ENCODE measurements at places on chromosomes 1 and 21. TPM values are rescaled to one million over a fixed set of nuclear protein-coding genes. Genes with fewer than 3 reads are reported as not detected.
A peak's percentile ranks its signal among the peaks of the same experiment; 100 is the strongest.

The CNR2 gene
- polyA plus RNA-seq: not detected

DNA sequence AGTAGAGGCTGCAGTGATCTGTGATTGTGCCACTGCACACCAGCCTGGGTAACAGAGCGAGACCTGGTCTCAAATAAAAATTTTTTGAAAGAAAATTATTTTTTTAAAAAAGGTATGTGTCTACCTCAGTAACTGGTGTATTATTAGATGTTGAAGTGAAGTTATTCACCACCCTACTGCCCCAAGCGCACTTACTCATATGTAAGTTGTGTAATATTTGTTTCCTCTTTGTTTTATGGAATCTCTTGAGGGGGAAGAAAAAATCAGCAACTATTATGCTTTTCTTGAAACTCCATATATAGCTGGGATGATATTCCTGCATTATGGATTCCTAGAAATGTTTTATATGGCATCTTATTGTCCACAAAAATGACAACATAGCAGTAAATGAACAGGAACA lies 21.3 kb downstream of the RBM15 start:
- DNase-seq: no peak

- peak; percentile 94 for DNase-seq
Observed at GRCh38 chr1:27556781-27557595, 47.0 kb downstream of the AHDC1 start.

DNA sequence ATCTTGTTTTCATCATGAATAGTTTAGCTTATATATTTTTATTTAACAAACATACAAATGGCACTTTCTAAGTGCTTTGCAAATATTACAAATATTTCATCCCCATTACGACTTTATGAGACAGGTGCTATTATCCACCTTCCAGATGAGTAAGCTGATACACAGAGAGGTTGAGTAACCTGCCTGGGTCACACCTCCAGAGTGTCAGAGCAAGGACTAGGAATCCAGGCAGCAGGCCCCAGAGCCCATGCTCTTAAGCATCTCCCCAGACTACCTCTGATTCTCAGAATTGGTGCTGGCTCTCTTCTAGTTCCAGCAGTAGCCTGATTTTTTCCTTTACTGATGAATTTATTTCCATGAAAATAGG lies 40.0 kb downstream of the EPHB2 start:
- DNase-seq: no peak

- no peak for DNase-seq
Observed at GRCh38 chr1:6783936-6784559, 1.2 kb upstream of the CAMTA1 start.

The TUFT1 gene
- polyA plus RNA-seq: 27.9 TPM

The C1orf87 gene
- not detected for polyA plus RNA-seq

- DNase-seq: no peak
Observed at GRCh38 chr1:96684744-96685143, 36.8 kb upstream of the PTBP2 start.

DNA sequence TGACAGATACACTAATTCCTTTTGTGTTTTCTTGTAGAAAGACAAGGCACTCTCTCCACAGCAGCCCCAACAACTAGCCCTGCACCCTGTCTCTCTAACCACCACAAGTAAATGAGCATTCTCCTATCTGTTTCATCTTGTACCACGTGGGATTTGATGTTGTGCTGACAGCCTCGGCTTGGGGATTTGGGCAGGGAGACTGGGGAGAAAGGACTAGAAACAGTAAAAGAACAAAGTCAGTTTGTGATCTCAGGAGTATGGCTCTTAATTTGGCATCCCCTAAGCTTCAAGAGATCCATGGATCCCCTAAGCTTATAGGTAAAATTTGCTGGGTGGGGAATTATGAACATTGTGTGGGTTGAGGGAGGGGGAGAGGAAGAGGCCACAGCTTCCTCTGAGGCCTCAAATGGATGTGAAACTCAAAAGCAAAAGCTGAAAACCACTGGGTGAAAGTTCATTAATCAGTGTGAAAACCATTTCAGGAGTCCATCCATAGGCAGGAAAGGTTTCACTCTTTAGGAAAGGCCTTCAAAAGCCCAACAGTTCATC lies 3.1 kb downstream of the C1orf162 start:
- DNase-seq: no peak

The FCRLA gene
- 0.13 TPM for polyA plus RNA-seq

The PDZK1 gene
- polyA plus RNA-seq: 0.16 TPM

The CD52 gene
- polyA plus RNA-seq: not detected

The BRDT gene
- not detected for polyA plus RNA-seq

The TMEM269 gene
- 0.08 TPM for polyA plus RNA-seq

DNA sequence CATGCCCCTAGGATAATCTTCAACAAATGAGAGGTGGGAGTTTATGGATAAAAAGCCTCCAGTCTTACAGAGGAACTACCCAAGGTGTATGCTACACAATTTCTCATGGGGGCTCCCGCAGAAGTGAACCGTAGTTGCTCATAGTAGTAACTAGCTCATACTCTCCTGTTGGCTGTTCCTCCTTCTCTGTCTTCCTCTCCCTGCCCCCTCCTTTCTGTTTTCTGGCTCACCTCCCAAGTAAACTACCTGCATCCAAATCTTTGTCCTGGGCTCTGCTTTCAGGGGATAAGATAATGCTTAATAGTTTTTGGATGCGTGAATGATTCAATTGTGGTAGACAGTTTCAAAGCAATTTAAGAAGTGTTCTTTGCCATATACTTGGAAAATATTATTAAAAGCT lies 90.1 kb upstream of the ROR1 start:
- DNase-seq: no peak

The TTC22 gene
- polyA plus RNA-seq: not detected

The PKP1 gene
- not detected for polyA plus RNA-seq

DNA sequence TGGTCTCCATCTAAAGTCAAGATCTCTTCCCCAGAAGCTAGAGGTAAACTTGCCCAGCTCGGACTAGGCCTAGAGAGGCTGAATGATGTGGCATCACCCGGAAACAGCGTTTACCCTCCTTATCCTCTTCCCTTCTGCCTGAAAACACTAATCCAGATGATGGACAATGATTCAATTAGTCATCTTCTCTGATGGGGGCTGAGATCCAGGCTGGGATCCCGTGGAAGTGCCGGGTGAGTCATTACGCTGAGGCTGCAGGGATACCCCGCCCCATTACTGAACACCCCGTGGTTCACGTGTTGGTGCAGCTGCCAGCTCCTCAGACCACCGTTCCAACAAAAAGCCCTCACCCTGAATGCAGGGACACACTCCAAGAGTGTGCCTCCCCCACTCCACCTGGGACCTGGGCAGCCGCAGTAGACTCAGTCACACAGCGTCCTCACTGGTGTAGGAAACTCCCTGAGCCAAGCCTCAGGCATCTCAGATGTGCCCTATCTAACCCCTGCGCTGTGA lies 2.0 kb downstream of the S100A6 start:
- no peak for DNase-seq

GRCh38 chr1:221272940-221273339 lies 393.7 kb downstream of the HLX start:
- no peak for DNase-seq

The SIKE1 gene
- 29.8 TPM for polyA plus RNA-seq

GRCh38 chr1:228207381-228207810 lies 448 bp upstream of the OBSCN start:
- no peak for DNase-seq

The FCGR2B gene
- polyA plus RNA-seq: 0.05 TPM

The CD101 gene
- polyA plus RNA-seq: 0.08 TPM

GRCh38 chr1:229410692-229411433 lies 23.0 kb downstream of the ACTA1 start:
- peak; percentile 86 for DNase-seq

The RNPC3 gene
- polyA plus RNA-seq: 20.6 TPM

The DIO1 gene
- polyA plus RNA-seq: not detected

DNA sequence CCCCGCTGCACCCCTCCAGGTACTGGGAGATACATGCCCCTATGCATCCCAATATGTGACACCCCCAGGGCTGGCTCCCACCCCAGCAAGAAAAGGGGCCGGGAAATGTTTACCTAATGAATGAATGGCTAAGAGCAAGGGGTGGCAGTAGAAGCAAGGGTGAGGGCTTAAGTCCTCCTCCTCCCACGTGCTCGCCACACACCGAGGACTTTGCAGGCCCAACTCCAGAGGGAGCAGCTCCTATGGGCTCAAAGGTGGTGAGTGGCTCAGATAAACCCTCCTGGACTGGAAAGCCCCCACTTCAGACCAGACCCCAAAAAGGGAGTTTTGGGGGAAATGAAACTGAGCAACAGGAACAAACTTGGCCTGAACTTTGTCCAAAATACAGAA lies 11.4 kb downstream of the SLC45A3 start:
- peak; percentile 16 for DNase-seq

The FCRL6 gene
- not detected for polyA plus RNA-seq

DNA sequence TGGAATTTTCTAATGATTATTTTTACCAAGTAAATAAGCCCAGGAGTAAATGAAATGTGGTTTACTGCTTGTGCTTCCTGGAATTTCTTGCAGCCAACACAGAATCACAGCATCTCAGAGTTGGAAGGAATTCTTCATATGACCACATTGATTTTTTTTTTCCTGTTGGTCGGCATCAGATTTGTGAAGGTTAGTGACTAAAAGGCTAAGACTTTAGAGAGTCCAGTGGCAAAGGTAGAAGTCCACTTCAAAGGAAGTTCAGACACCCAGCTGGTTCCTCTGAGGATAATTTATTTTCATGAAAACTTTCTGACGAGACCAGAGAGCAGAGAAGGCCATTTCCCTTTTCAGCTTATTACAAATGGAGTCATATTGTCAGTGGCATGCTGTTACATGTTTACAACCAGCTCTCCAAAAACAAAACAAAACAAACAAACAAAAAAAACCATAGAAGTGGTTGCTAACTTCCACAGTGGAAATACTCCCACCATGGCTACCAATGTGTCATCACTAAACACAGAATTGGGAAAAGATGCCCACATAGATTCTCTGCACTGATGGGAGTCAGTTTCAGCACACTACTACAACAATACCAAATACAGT lies 77.2 kb upstream of the CDC42BPA start:
- no peak for DNase-seq

DNA sequence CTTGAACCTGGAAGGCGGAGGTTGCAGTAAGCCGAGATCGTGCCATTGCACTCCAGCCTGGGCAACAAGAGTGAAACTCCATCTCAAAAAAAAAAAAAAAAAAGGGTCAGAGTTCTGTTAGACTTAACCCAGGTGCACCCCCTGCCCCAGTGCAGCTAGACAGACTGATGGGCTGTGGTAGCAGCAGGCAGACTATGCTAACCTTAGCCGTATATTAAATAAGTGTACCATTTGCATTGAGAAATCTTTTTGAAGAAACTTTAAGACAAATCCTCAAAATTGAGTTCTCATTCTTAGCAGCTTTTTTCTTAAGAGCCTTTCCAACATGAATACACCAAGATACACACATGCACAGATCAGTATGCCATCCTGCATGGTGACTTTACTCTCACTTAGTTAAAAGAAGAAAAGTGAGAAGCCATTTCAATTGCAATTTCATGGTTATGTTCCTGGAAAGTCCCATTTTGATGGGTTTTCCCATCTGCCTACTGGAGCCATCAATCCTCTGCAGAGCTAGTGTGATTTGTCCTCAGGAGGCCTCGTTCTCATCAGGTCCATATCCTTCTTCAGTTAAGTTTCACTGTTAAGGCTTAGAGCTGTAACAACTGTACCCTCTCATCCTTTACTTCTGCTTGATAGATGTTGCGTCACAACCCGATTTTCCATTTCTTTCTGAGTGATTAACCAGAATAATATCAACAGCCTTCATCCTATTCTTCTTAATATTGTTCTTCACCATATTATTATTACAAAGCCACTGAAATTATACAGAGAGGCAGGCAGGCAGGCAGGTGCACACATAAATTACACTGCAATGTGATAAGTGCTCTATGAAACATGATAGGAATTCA lies 7.3 kb downstream of the FCRLB start:
- DNase-seq: no peak

GRCh38 chr1:47175227-47175934 lies 14.5 kb downstream of the PDZK1IP1 start:
- DNase-seq: peak; percentile 72

GRCh38 chr1:2166254-2166653 lies 28.3 kb downstream of the FAAP20 start:
- DNase-seq: peak; percentile 68

DNA sequence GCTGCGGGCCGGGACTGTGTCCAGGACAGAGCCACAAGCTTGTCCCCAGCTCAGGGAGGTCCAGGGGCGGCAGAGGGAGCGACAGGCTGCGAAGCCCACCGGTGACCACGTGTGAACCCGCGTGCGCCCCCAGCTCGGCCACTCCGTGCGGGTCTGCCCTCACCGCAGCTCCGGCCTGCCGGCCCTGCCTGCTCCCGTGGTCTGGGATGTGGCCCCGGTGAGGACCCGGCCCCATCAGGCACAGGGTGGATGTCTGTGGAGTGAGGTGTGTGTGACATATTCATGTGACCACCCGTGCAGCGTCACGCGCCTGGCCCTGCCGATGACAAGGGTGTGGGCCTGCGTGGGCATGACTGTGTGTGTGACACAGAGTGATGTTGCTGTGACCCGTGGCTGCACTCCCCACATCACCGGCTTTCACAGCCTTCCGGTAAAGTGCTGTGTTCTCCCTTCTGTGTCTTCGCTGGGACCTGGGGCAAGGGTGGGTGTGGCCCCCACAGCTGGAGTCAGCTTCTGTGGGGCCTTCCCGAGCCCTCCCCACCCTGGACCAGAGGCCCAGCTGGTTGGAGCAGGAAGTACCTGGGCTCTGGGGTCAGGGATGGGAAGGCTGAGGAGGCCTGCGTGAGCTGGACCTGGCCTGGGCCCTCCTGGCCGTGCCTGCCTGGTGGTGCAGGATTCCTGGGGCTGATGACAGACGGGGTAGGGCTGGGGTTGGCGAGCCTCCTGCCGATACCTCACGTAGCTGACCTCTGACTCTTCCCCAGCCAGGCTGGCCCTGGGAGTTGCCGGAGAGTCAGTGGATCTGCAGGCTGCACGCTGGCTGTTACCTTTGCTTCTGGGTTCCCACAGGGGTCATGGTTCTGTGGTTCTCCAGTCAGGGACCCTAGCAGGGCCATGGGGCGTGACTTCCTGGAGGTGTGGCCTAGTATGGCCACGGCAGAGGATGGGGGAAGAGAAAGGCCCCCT lies 4.1 kb downstream of the RNF223 start:
- no peak for DNase-seq

The PCBP3 gene
- polyA plus RNA-seq: 4.2 TPM

The BLACAT1 gene
- not detected for polyA plus RNA-seq

The SLC6A17 gene
- polyA plus RNA-seq: 0.67 TPM

GRCh38 chr1:183864611-183865010 lies 59.7 kb downstream of the RGL1 start:
- no peak for DNase-seq

GRCh38 chr1:247376659-247377058 lies 39.3 kb upstream of the NLRP3 start:
- no peak for DNase-seq

The CFHR5 gene
- polyA plus RNA-seq: not detected

DNA sequence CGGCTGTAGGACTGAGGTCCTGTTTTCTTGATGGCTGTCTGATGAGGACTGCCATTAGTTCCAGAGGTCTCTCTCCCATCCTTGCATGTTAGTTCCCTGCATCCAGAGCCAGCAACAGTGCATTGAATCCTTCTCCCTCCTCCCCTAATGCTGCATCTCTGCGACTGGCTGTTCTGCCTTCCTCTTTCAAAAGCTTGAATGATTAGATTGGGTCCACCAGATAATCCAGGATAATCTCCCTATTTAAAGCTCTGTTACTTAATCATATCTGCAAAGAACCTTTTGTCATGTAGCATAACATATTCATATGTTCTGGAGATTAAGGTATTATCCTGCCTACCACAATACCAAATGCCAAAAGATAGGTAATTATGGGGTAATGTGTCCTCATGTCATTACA lies 377.5 kb downstream of the GPATCH2 start:
- no peak for DNase-seq

GRCh38 chr1:92951141-92951582 lies 10.1 kb downstream of the DIPK1A start:
- no peak for DNase-seq

The SLAMF9 gene
- 0.19 TPM for polyA plus RNA-seq

GRCh38 chr1:97334454-97334853 lies 586.4 kb downstream of the DPYD start:
- DNase-seq: no peak

Data from SK-N-SH (cell line).